ENCODE measurements at places on chromosomes 5 and 9.

DNA sequence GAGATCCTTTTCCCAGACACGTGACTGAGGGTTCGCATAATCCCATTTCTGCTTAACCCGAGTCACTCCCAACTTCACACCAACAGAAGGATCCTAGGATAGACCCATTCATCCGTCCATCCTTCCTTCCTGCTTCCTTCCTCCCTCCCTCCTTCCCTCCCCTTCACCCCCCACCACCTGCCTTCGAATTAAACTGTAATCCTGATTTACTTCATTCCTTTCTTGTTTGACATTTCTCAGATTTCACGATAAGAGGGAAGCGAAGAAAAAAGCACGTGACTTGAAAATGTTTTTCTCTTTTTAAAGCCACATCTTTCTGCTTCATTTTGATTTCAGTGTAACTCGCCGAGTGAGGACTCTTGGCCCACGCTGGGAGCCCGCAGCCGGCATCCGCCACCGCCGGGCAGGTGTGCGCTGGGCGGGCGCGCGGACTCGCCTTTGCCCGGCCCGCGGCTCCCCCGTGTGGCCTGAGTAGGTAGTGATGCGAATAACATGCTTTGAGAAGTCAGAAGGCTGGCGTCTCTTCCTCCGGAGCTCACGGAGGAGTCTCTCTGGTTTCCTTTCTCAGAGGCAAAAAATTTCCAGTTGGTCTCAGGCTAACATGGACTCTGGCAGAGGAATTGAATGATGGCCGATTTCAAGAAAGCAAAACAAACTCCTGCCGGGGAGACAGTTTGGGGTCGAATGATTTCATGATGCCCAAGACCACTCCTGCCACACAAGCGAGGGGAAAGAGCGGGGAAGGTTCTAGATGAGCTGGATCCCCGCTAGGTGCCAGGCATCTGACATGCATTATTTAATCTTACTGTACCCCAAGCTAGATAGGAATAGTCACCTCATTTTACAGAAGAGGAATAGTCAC, 117.7 kb downstream of the SLC12A2 start:
- no peak for DNase-seq

DNA sequence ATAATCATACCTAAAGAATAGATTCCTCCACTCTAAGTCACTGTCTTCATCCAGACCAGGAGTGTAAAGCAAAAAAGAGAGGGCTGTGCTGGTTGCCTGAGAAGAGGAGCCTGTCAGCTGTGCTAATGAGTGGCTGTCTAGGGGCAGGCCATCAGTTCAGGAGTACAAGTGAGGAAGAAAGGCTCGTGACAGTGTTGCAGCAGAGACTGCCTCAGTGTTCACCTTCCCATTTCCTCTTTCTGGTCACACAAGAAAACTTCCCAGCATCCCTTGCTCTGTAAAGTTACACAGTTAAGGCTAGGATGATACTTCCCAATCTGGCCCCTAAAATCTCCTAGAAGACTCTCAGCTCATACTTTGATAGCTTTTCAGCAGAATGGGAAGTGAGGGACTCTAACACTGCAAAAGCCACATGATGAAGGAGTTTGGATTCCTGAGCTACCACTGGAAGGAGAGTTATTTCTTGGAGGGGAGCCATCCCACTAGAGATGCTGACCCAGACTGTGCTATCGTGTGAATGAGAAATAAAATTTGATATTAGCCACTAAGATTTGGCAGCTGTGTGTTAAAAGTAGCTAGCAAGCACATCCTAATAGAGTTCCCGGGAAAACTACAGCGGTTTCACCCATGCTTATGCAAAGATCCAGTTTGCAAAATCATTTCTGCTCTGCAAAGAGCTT, 67.1 kb downstream of the ADAMTS12 start:
- DNase-seq, result no peak

- no peak for DNase-seq
Measured at GRCh38 chr5:150516011-150516410, 8.1 kb downstream of the NDST1 start.

DNA sequence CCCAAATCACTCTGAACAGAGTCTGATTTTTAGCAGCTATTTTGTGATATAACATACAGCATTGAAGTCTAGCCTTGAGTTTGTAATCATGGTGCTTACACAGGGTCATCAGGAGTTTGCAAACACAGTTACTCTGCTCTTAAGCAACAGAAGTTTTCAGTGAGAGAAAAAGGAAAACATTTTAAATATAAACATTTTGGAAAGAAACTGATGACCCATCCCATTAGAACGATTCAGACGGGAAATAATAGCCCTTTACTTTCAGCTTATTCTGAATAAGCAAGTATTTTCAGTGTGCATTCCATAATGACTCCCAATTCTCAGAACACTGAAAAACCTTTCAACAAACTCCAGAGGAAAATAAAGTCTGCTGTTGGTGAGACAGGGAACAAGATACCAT, 46.7 kb upstream of the TMC1 start:
- DNase-seq, result no peak

- DNase-seq, result no peak
Measured at GRCh38 chr5:31952067-31952466, 222.1 kb downstream of the GOLPH3 start.

GRCh38 chr9:124373386-124373785, 41.9 kb downstream of the PSMB7 start:
- no peak for DNase-seq

- no peak for DNase-seq
Measured at GRCh38 chr5:87340716-87341115, 72.0 kb downstream of the CCNH start.

- no peak for DNase-seq
Measured at GRCh38 chr5:144191998-144192397, 21.3 kb downstream of the KCTD16 start.

Data from vagina (tissue), 2 donors.